ENCODE measurements at places on chromosomes 6 and 20.

GRCh38 chr6:116409756-116410155 is 39.0 kb downstream of the DSE start:
- DNase-seq: peak; percentile 75

- DNase-seq: no peak
Observed at GRCh38 chr6:57069228-57069627, 20.8 kb upstream of the ZNF451 start.

DNA sequence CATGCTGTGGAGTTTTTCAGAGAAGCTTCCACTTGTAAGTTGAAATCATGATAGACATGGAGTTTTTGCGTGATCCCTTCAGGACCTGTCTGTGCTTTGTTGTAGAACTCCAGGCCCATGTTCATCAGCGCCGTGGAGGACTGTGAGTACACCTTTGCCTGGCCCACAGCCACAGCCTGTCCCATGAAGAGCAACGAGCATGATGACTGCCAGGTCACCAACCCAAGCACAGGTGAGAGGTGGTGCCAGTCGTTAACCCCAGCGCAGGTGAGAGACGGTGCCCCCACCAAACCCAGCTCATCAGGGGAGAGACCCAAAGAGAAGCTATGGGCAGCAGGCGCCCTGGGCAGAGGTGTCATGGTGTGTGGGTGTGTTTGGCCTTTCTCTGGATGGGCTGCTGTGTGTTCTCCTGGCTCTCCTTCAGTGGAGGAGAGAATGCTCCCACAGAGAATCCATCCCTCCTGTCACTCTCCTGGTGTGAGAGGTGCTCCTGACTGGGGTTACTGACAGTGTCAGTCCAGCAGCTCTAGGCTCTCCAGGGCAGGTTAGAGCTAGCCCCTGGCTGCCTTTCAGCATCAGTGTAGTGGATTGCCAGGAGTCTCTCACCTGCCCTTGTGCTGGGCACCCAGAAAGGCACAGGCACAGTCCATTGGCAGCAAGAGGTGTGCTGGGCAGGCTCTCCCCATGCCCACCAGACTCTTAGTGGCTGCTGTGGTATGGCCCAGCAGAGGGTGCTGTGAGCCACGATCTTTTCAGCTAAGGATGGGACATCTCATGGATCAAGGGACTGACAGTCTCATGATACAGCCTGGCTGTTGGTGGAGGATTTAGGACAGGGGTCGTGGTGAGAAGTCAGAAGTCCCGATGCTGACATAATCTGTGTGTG is 49.6 kb upstream of the SLC22A1 start:
- DNase-seq: no peak

- no peak for DNase-seq
Observed at GRCh38 chr20:20195021-20195705, 142.8 kb downstream of the CFAP61 start.

- DNase-seq: peak; percentile 28
Observed at GRCh38 chr6:24779416-24780016, 4.8 kb downstream of the GMNN start.

DNA sequence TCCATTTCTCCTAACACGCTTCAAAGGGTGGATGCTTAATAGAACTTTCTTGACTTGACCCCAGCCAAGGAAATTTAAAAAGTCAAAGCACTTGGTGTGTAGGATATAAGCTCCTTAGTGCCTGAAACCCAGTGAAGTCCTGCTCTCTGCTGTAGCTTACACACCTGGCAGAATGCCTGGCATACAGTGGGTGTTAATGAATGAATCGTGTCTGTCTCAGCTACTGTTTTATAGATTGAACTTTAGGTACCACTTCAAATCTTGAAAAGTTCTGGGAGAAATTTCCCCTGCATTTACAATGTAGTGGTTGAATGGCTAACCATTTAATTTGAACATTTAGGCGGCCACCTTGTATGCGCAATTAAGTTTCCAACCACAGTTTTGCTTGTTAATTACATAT is 70.5 kb upstream of the ZNF217 start:
- no peak for DNase-seq

GRCh38 chr6:21163838-21164180 is 429.7 kb upstream of the SOX4 start:
- no peak for DNase-seq

Data from GM10248 (cell line).